ENCODE measurements at places on chromosomes 13 and 19.

GRCh38 chr13:50144246-50145160, 129.3 kb downstream of the KCNRG start:
- DNase-seq, result no peak

- DNase-seq, result no peak
Observed at GRCh38 chr13:94798738-94799137, 86.4 kb upstream of the SOX21 start.

DNA sequence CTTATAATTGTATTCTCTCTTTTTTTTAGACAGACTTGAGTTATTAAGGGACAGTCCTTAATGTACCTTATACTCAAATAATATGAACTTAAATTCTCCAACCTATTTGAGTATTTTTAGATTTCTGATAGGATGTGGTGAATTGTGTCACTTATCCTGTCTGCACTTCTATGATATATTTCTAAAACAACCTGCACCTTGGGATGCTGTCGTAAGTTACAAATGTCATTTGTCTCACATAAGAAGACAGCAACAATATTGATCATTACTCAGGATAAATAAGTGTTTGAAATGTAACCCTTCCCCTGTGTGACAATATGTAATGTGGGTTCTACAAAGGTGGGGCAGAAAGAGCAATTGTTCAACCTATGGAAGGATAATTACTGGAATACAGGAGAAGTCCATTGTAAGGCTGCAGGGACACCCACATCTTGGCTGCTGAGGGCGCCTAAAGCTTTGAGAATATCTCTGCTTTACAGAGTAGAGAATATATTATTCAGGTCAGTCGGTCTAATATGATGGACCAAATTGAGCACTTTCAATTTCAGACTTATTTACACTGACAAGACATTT, 236.9 kb upstream of the PRR20A start:
- DNase-seq, result no peak

DNA sequence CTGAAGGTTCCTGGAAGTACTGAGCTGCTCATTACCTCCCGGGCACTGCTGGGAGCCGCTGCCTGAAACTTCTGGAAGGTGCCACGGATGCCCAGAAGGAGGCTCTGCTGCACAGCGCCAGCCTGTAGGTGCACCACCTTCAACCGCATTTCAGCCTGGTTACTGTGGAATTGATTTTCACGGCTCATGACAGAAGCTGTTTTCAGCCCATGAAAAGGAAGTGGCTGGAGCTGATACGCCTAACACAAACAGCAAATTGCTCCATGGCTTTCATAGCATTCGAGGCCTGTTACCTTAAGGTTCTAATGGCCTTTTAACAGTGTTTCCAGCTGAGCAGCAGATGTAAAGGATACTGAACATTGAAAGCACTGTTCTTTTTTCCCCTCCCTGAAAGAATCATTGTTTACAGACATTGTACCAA, 22.0 kb downstream of the GPC6 start:
- peak; percentile 62 for DNase-seq

DNA sequence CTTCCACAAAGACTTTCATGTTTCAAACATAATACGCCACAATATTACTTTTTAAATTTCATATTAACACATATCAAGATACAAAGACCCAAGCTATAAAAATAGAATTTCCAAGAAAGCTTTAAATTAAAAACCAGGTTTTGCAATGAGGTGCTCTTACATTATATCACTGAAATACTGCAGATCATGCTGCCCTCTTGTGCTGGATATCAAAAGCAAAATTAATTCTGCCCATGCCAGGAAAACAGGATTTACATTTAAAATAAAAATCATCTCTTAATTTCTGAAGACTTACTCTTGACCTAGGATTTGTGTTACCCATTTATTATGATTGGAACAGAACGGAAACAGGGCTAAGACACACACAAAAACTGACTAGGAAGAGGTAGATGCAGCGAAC, 145.0 kb downstream of the ABCC4 start:
- no peak for DNase-seq

DNA sequence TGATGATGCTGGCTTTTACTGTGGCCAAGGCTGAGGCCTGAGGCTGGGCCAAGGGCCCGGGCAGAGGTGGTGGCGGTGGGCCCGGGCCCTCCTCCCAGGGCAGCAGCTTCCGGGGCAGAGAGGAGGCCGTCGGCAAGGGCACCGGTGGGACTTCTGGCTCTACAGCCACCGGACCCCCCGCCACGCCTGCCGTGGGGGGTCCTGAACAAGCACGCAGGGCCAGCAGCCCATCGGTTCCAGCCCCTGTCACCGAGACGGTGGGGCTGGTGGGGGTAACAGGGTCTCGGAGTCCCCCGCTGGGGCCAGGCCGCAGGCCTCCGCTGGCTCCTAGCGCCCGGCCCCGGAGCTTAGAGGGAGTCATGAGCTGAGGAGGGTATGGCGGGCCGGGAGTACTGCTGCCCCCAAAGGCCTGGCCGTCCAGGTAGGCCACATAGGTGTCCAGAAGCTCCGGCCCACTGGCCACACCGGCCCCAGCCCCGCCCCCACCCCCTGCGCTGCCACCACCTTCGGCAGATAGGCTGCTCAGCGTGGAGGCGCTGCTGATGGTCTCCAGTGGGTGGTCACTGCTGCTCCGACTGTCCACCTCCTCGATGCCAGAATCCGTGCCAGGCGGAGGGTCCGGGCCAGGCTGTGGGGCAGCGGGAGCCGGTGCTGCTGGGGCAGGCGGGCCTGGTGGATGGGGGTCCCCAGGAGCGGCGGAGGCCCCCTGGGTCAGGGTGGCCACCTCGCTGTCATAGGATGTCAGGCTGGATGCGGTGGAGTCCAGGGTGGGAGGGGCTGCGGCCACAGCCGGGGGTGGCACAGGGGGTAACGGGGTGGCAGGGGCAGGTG, 17.3 kb downstream of the C19orf81 start:
- no peak for DNase-seq

DNA sequence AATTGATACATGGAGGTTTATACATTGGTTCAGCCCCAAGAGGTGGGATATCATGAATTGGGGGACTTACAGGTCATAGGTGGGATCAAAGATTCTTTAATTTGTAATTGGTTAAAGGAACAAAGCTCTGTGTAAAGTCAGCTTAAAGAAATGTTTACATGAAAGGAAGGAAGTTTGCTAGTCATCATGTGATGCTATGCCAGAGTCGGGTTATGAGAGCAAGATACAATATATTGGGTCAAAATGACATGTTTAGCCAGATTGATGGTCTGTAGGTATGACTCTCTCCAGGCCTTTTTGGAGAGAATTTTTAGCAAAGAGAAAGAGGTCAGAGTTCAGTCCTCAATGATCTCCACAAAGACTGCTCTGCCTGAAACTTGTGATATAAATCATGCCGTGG, 5.3 kb upstream of the CYSLTR2 start:
- DNase-seq, result no peak

- DNase-seq, result no peak
Observed at GRCh38 chr19:31969016-31969415, 376.4 kb upstream of the ZNF507 start.

- DNase-seq, result no peak
Observed at GRCh38 chr13:50200569-50200968, 185.3 kb downstream of the KCNRG start.

- DNase-seq, result no peak
Observed at GRCh38 chr13:111598747-111599146, 278.3 kb downstream of the TEX29 start.

DNA sequence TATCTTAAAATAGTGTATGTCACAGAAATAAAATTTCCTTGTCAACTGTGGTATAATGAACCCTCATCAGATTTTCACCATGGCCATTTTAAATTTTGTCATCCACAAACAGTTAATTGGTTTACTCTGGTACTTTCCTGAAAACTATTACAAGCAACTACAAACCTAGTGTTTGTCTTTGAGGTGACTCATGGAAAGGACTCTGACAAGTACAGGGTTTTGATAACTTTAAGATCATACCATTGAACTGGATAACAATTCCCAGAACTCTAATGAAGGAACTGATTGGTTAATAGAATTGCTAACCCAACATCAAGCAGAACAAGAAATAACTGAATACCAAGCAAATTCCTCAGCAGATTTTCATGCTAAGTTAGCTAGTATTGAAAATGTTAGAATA, 237.7 kb upstream of the IPO5 start:
- no peak for DNase-seq

GRCh38 chr19:18279516-18280246, 1.7 kb downstream of the JUND start:
- peak; percentile 91 for DNase-seq

- DNase-seq, result no peak
Observed at GRCh38 chr19:51034704-51035103, at the start of gene KLK12. Gene KLK12 (minus strand): TSS chr19:51035002. CDS start chr19:51034621, 381 bp downstream.

GRCh38 chr19:10503002-10503789, at the start of gene KEAP1:
Gene KEAP1 (minus strand): TSS chr19:10503356. CDS start chr19:10500033, 3,323 bp downstream.
- DNase-seq, result peak; percentile 89

- DNase-seq, result no peak
Observed at GRCh38 chr13:93298713-93299112, 72.1 kb downstream of the GPC6 start.

GRCh38 chr13:21686751-21687391, 16.0 kb downstream of the FGF9 start:
- DNase-seq, result no peak

DNA sequence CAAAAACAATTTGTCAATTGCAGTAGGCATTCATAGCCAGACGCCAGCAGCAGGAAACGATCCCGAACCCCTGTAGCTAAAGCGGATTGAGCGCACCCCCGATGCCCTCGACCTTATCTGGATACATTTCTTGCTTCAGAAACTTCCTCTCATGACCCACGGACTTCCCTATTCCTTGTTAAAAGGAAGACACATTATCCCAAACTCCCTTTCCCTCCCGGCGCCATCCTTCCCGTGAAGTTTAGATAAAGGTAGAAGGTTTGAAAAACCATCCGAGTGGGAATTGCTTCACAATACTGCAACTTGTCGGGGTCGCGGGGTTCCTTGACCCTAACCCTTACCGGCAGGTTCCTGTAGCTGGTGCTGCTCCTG, 977 bp downstream of the PCDH20 start:
- DNase-seq, result no peak

DNA sequence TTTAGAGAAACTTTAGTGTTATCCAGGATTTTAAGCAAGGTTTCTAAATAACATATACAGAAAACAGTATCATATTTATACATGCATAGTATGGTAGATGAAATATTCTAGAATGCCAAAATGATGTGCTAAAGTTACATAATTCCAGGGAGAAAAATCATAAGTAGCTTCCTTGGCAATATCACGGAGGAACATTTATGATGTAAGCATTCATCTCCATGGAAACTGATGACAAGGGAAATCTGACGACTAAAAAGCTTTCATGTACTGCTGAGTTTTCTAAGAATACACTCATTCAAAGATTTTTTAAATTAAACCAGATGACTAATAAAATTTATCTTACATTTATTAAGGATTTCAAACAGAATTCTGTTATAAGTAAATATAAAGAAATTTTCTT, 4.7 kb downstream of the TEX30 start:
- DNase-seq, result no peak

GRCh38 chr19:7638802-7639465, 2.0 kb downstream of the STXBP2 start:
- DNase-seq, result no peak

DNA sequence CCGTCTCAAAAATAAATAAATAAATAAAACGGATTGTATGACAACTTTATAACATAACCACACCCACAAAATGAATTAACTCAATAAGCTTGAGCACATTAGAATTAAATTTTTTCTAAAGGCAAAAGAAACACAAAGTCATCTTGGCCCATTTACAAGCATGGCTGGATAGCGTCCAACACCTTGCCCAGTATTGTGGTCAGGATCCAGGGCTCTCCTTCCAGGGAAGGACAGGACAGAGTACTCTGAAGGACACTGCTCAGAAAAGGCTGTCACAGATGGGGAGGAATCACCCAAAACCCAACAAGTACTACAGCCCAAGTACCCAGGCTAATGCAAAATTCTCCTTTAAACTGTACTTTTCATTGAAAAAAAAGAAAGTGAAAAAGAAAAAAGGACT, 27.1 kb downstream of the SUGP2 start:
- no peak for DNase-seq

- peak; percentile 90 for DNase-seq
Observed at GRCh38 chr13:42041011-42041683, 7.3 kb upstream of the DGKH start.

DNA sequence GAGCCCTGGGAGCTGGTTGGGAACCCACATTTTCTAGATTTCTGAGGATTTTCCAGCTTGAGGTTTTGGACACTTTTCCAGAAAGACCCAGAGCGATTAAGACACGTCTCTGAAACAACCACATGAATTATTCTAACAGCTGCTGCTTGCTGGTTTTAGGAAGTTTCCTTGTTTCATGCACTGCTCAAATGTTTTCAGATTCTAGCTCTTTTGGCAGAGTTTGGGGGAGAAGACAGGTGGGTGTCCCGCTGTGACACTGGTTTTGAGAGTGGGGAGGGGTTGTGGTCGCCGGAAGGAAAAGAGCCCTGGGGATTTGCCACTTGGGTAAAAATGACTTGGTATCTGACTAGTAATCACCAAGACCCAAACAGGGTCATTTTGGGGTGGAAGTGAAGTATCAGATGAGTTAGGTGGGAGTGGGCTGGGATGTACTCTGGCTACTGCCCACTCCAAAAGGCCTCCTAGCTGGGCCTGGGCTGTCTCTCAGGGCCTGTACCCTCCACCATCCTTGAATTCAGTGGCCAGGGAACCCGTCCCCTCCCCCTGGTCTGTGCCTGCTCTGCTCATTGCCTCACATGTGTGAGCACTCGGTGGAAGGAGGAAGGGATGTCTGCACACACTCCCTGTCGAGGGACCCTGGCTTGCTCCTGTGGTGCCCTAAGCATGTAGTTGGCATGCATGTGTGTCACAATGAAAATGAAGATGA, 13.2 kb downstream of the GATAD2A start:
- DNase-seq, result peak; percentile 53

DNA sequence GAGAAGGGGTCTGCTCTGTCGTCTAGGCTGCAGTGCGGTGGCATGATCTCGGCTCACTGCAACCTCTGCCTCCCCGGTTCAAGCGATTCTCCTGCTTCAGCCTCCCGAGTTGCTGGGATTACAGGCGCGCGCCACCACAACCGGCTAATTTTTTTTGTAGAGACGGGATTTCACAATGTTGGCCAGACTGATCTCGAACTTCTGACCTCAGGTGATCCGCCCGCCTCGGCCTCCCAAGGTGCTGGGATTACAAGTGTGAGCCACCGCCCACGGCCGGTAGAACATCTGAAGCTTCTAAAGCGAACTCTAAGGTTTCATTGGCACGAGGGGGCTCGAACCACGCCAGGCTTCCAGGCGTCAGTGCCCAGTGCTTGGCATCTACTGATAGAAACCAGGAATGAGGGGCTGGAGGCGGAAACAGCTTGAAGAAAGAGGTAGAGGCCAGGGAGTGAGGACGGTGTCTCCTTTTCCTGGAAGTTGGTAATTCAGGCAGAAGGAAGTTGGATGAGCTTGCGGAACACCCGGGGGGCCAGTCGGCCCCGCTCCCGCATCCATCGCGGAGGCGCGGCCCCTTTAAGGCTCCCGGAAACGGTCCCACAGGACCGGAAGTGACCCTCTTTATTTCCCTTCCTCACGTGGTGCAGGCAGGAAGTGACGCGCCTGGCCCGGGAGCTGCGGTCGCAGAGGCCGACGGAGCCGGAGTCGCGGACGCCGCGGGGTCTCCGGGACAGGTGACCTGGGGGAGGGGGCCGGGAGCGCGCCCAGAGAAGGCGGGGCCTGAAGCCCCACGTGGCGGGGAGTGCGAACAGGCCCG, at the start of gene CCDC9:
CCDC9 (plus strand) TSS at position 647 of the 814 bp plus-strand sequence. CDS start 1,876 bp downstream, outside the sequence.
- DNase-seq, result peak; percentile 96
